SK-N-DZ (cell line): ENCODE measurements at places on chromosomes 4 and X.

DNA sequence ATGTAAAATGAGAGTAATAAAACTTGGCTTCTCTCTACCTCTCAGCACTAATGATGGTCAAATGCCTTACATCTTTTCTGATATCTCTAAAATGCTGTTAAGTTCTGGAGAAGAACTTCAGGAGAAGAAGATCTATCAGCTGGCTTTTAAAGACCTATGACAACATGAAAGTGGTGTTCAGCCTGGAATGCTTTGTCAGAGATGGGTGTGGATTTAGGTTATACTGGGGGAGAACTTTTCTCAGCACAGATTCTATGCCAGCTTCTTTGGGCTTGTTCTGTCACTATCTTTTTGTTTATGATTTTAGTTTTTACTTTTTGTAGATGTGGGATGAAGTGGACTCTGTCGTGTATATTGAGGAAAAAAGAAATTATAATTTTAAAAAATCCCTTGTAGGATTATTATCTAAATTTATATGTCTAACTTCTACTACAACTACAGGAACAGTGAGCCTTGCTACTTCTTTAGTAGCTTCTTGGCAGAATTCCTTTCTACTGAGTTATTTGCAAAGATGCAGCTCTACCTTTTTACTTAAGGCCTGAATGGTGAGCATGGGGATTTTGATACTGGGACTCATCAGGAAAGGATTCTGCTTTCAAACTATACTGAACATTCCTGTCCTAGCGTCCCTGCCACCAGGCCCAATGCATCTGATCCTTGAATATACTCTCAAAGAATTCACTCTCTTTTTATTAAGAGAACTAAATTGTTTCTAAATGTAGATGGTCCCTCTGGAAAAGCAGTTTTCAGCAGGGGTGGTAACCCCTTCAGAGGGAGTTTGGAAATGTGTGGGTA is 19.6 kb downstream of the CYP2U1 start:
- no peak for DNase-seq

DNA sequence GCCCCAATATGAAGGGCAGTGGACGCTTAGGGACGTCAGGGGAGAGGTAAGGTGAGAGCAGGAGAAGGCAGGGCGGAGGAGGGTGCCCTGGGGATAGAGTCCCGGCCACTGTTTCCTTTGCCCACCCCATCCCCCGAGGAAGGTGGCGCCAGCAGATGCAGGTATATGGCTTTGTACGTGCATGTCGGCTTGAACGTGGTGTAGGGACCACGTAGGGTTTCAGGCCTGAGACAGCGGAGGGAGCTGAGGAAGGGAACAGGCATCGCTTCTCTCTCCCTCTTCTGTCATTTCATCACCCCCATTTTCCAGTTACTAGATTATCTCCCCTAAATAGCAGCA is 97.9 kb downstream of the PHKA2 start:
- DNase-seq: no peak

DNA sequence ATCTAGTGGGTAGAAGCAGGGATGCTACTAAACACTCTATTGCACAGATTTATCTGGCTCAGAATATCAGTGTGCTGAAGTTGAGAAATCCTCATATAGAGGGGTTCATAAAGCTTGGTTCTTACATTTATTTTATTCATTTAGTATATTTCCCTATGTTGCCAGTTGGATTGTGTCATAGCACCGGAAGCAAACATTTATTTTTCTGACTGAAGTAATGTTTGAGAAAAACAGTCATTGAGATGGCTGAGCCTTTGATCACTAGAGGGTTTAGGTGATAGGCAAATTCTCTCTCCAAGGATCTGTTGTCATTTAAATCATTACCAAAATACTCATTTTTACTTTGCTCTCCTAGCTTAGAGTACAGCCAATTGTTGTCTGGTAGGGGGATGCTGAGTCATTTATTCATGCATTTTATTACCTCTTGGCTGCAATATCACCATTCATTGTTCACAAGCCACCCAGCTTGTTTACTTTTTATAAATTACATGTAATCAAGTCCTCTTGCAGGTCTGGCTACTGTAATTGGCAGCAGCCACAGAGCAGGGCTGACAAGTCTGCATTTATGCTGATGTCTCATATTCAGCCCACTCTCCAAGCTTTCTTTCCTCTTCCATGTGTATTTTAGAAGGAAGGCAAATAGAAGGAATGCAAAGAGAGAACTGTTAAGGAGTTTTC is 15.2 kb downstream of the GAB1 start:
- peak; percentile 29 for DNase-seq

- no peak for DNase-seq
These were observed 181.7 kb downstream of the MAML3 start for GRCh38 chr4:139972305-139972704.
